ENCODE measurements at places on chromosomes 4 and X.

GRCh38 chr4:108601106-108601505 lies 19.3 kb upstream of the RPL34 start:
- no peak for DNase-seq

DNA sequence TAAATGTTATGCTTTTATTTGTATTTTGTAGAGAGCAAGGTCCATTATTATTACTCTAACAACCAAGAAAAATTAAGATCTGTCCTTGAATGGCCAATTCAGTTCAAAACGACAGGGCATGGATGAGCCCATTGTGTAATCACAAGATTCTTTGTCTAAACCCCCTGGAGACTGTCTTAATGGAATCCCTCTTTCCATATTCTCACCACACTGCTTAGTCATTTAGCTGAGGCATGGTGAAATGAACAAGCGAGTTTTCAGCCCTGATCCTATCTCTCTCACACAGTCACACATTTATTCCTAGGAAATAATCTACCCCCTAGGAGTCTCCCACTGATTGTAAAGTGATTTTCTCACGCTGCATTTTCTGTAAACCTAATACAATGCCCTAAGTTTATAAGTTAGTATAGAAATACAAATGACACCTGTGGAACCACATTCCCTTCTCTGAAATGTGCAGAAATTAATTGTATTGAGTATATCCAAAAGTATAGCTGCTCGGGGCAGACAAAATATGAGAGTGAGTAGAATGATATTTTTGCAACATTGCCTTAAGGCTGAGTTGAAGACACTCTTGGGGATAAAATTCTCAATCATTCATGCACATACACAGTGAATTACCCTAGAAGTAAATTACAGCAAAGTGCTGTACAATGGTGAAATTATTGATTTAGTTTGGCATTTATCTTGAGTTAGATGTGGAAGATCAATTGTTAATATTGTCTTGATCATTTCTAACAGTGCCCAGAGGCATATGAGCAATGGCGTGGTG lies 119.7 kb upstream of the PCDH7 start:
- no peak for DNase-seq

DNA sequence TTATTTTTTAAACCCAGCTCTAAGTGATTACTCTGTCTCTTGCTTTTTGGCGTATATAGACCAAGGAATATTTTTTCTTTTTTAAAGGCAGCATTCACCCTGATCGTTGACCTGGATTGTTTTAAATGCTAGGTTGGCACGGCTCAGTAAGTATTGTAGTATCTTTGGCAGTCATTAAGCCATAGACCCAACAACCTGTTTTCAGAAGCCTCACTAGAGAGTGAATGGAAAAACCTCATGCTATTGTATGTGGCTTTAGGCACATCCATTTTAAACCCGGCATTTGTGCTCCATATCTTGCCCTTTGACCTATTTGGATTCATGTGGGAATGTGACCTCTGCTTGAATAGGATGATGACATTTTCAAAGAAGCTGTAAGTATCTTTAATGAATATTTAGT lies 183.9 kb downstream of the SNCA start:
- DNase-seq: no peak

DNA sequence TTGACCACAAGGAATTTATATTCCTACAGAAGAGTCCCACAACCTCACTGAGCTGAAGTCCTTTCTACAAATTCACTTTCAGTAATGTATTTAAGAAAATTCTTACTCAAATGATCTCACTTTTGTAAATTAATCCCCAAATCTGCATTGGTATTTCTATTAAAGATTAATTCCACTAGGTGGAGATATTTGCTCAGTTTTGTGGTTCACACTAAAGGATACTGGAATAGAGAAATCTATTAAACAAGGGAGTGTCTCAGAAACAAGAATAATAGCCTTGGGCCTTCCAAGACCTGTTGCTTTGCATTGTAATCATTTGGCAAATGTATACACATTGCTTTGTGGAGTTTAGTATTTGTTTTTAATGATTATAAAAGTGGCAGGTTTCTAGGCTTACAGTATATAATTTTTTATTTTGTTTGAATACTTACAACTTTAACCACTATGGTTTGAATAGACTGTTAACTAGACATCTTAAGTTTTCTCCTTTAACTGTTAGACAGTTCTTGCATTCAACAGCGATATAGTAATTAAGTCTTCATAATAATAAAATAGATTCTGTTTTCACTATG lies 25.9 kb downstream of the CFAP299 start:
- peak; percentile 2 for DNase-seq

DNA sequence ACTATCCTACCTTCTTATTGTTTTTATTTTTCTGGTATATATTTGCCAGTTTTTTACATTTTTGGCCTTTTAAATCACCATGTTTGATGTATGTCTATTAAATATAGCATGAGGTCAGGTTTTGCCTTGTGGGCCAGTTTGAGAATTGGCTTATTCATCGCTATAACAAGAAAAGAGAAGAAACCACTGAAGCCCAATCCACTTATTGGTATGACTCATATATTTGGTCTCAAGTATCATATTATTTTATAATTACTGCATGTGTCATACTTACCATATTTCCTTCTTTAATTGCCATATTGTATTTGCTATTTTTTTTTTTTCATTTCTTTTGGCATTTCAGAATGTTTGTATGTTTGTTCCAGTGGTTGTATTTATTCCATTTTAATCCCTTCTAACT lies 99.3 kb downstream of the IRF2 start:
- no peak for DNase-seq

- peak; percentile 6 for DNase-seq
Observed at GRCh38 chr4:24032371-24032989, 142.6 kb upstream of the PPARGC1A start.

DNA sequence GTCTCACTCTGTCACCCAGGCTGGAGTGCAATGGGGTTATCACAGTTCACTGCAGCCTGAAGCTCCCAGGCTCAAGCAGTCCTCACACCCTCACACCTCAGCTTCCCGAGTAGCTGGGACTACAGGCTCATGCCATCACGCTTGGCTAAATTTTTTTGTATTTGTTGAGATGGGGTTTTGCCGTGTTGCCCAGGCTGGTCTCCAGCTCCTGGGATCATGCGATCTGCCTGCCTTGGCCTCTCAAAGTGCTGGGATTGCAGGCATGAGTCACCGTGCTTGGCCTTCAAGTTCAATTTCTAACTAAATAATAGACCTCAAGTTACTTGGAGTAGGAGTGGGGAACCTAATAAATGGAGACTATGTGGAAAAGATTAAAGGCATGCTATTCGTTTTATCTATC lies 48.9 kb downstream of the MND1 start:
- DNase-seq: no peak

- DNase-seq: no peak
Observed at GRCh38 chr4:103778221-103778620, 58.4 kb upstream of the TACR3 start.

DNA sequence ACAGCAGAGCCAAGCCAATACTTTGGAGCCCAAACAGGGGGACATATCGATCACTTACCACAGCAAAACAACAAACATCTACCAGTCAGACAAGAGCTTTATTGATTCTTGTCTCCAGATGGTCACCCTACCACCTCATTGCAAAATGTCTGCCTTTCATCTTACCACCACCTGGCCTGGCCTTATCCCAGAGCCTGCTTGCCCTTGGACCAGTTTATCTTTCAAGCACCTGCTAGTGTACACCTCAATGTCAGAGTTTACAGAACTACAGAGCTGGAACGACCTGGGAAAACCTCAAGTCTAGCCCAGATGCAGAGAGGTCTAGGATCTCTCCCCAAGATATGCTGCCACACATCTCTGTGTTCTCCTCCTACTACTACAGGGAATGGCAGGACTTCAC lies 4.5 kb downstream of the BCAP31 start:
- DNase-seq: no peak

DNA sequence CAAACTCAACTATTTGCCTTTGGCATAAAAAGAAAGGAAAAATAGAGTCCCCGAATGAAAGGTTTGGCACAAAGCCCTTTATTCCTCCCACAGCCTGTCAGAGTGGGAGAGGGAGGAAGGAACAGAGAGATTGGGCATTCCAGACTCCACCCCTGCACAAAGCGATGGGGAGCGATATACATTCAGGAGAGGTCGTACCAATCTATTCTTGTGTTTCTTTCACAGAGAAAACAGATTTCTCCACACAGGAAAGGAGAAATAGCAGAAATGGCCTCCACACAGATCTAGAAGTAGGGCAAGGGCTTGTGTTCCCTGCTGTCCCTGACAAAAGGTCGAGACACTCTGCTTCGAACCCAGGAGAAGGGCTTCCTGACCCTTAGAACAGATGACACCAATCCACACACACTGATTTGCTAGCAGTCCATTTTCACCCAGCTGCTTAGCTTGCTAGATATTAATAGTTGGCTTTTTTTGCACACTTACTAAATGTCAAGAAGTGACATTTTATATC lies 197.4 kb downstream of the MAML3 start:
- DNase-seq: no peak

GRCh38 chr4:163590619-163591264 lies 96.3 kb downstream of the TMA16 start:
- no peak for DNase-seq

DNA sequence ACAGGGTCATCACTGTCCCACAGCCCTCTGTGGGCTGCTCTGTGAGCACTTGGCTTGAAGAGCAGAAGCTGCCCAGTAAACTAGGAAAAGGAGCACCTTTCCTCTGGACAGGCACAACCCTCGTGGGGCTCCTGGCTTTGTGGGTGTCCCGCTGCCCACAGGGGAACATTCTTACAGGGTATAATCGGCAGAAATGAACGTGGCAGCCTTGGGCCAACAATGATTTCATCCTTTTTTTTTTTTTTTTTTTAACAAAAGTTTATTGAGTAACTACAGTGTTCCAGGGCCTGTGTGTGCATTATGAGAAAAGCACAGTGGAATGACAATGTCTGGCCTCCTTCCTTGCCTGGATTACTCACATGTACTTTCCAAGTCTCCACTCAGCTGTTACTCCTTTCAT lies 197.2 kb downstream of the PDGFC start:
- no peak for DNase-seq

GRCh38 chr4:8896506-8896905 lies 24.9 kb upstream of the HMX1 start:
- DNase-seq: no peak

DNA sequence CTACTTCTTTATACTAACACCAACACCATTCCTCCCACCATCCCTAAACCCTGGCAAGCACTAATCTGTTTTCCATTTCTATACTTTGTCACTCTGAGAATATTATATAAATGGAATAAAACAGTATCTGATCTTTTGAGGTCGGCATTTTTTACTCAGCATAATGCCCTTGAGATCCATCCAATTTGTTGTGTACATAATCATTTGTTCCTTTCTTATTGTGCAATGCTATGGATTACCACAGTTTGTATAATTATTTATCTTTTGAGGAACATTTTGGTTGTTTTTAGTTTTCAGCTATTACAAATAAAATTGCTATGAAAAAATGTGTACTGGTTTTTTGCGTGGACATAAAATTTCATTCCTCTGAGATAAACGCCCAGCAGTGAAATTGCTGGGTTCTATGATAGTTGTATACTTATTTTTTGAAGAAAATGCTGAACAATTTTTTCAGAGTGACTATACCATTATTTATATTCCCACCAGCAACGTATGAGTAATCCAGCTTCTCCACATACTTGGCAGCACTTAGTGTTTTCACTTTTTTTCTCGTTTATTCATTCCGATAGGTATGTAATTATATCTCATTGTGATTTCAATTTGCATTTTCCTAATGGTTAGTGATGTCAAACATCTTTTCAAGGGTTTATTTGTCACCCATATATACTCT lies 154.3 kb upstream of the DCAF8L1 start:
- no peak for DNase-seq

DNA sequence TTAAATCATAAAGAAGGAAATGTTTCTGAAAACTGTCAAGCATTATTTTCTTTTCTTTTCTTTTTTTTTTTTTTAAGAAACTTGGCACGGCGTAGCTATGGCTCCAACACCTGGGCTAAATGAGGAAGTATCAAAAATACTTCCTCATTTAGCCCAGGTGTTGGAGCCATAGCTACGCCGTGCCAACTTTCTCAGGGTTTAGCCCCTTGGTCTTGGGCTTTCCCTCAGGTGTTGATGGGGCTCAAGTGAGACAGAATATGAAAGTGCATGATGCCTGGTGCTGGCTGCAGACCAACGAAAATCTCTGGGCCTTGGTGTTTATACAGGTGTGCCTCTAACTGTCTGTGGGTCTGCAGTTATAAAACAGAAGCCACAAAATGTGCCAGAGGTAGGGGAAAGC lies 132.7 kb downstream of the ARHGAP24 start:
- DNase-seq: no peak

DNA sequence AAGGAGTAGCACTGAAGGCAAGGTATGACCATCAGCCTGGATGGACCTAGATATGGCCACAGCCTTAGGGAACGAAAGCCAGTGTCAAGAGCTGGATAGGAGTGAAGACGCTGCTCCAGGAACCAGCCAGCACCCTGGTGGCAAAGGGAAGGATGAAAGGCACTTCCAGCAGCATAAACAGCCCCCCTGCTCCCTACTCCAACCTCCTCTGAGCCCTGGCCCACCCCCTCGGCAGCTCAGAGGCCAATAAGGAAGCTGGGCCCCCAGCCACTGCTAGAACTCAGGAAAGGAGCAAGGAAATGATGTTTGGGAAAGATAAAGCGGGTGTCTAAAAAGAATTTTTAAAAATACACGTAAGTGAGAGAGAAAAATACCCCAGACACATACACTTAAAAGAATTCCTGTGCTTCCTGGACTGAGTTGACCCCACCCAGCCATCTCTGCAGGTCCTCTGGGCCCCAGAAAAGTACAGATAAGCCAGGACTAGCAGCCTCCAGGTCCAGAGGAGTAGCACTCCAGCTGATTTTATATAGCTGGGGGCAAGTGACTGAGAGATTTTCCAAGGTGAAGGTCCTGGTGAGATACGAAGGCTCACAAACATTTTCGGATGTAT lies 170.4 kb downstream of the SHROOM4 start:
- DNase-seq: no peak

GRCh38 chr4:3874028-3874415 lies 107.8 kb downstream of the ADRA2C start:
- DNase-seq: no peak

DNA sequence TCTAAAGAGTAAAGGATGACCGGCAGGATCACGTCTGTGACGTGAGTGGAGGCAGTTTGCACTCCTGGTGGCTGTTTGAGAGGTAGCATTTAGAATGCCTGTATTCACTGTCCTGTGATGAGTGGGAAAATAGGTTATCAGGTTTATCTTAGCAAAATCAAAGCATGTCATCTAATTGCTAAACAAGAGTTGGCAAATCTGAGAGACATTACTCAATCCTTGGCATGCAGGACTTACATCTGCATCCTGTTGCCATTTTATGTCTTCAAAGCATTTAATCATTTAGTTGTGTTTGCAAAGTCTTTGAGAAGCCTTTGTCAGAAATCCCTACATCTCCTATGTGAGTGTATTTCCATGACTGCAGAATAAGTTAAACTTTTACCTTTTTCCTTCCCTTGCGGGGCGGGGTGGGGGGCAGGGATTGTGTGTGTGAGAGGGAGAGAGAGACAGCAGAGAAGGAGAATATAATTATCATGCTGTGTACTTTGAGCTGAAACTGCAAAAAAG lies 41.4 kb upstream of the MSANTD1 start:
- no peak for DNase-seq

Measured in A549 (cell line).